Endodermal cell (in vitro differentiated cells): ENCODE measurements at places on chromosomes 7 and 10. TPM values are rescaled to one million over a fixed set of nuclear protein-coding genes. Genes with fewer than 3 reads are reported as not detected.

GRCh38 chr7:153948060-153948459 lies 104.1 kb upstream of the DPP6 start:
- DNase-seq, result no peak

DNA sequence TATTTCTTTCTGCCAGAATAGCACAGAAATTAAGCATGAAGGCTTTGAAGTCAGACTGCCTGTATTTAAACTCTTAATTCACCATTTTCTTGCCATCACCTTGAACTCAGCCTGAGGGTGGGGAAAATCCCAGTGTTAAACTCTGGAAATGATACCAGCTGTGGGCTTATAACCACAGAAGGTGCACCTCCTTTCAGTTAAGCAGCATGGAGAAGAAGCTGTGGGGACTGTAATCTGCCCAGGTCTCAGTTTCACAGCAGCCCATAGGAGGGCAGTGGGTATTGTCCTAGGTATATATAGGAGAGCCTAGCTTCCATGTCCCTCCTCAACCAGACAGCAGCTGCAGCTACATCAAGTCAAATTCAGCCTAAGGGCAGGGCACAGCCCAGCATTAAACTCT lies 241.6 kb downstream of the HPSE2 start:
- DNase-seq, result no peak

DNA sequence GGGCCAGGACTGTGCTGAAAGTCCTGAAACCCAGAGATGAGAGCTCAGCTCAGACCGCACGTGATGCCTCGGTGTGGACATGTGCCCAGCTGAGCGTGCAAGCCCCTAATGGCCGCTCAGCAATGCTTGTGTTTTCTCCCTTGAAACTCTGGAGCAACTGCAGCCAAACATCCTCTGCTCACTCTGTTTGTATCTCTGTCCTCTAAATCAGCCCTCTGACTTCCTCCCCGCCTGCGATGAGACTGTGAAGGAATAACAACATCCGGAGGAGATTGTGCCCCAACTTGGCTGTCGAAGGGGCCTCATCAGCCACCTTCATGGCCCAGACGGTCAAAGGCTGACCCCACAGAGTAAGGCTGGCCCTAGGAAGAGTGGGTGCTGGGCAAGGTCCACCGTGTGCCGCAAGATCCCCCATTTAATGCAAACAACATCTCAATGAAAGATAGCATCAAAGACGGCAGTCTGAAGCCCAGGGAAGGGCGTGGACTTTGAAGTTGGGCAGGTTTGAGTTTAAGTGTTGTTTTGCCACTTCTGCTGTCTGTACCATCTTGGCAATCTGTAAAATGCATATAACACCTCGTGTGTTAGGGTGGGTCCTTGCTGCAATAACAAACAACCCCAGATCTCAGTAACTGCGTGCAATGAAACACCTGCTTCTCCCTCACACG lies 39.9 kb downstream of the CALML3 start:
- DNase-seq, result peak; percentile 29

DNA sequence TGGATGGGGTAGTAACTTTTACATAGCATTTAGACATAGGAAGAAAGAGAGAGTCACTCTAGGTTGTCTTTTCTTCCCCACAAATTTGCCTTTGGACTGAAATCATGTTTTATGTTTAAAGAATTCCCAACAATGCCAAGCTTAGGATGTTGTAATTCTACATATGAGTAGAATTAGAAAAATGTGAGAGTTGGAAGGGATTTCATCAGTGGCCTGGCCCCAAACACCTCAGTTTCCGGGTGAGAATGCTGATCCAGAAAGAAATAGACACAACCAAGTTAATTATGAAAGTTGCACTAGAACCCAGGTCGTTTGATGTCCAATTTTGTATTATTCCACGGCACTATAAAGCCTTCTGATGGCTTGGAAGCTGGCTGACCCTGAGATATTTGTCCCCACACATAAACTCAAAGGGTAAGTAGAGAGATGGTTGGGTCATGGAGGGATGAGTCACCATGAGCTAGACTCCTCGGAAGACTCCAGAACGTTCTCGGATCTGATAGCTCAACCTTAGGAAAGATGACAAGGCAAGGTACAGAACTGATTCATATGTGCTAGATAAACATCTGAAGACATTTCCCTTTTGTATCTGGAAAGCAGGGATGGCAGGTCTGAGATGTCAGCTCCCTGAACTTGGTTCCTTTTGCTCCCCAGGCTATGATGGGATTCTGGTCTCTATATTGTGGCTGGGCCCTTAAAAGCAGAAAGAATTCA lies 48.8 kb upstream of the SLC35B4 start:
- DNase-seq, result no peak

ZNF248 gene
- 15.7 to 19.6 TPM (median 17.8 TPM) in 3 replicates for total RNA-seq

DNA sequence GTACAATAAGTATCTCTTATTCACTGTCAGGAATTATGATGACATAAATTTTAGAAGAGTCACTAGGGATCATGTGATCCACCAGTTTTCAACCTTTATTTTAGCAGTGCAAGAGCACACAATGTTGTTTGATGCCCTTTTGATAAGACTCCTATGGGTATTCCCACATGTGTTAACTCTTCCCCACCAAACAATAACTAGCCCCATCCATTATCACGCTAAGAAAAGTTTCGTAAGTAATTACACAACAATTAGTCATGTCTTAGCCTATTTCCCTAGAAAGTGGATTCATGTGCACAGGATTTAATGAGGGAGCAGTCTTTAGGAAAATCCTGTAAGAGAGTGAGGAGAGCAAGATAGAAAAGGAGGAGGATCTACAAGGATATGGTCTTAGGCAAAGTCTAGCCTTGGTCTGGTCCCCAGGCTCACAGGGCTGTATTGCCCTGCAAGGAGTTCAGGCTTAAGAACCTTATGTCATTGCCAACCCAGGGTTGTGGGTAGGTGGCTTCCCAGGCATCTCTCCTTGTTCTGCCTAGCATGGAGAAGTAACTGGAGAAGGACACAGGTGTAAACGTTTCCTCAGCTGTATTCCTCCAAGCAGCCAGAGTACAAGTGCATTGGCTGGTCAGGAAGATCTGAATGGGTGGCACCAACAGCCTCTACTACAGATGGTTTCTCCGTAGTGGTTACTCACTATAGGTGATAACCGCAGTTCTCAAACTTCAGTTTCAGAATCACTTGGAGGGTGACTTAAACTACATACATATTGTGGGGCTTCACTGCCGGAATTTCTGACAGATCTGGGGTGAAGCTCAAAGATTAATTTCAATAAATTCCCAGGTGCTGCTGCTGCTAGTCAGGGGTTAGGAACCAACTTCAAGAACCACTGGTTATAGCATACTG lies 574.5 kb downstream of the SUGCT start:
- no peak for DNase-seq

PRLHR gene
- not detected in 3 replicates for total RNA-seq

CYP3A4 gene
- not detected in 3 replicates for total RNA-seq

DNA sequence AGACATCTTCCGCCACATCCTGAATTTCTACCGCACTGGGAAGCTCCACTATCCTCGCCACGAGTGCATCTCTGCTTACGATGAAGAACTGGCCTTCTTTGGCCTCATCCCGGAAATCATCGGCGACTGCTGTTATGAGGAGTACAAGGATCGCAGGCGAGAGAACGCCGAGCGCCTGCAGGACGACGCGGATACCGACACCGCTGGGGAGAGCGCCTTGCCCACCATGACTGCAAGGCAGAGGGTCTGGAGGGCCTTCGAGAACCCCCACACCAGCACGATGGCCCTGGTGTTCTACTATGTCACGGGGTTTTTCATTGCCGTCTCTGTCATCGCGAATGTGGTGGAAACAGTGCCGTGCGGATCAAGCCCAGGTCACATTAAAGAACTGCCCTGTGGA lies 1.9 kb downstream of the KCND2 start:
- DNase-seq, result no peak

GRCh38 chr7:104604706-104605105 lies 276.3 kb downstream of the LHFPL3 start:
- DNase-seq, result no peak

GRCh38 chr10:6098156-6098555 lies 9.3 kb downstream of the RBM17 start:
- DNase-seq, result no peak

DNA sequence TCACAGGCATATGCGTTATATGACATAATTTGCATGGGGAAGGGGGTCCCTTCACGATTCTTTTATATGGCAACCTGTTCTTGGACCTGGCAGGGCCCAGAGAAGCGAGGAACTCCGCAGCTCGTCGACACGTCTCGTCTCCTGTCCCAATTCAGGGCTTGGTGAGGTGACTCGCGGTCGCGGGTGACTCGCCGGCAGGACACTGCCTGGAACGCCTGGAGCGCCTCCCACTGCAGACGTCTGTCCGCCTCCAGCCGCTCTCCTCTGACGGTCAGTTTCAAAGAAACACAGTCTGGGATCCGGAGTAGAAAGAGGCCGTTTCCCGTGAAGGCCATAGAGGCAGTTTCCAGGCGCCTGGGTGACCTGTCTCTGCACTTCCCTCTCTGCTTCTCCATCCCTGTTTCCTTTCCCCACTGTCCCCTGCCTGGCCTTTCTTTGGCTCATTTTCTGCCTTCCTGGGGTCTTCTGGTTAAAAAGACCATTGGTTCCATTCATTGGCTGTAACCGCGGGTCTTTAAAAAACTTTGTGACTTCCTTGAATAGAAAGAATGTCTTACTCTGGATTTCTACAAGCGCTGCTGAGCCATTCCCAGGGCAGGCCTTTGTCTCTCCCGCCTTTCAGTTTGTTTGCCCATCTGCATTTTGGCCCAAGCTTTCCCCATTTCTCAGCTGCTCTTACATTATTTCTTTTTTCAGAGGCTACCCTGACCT lies 1.2 kb downstream of the UPP1 start:
- peak; percentile 72 for DNase-seq

GRCh38 chr10:121690152-121690848 lies 92.1 kb upstream of the FGFR2 start:
- no peak for DNase-seq

LIPK gene
- total RNA-seq, result not detected in 3 replicates

CALN1 gene
- total RNA-seq, result 6.9 to 8.6 TPM (median 7.0 TPM) in 3 replicates

GRCh38 chr10:36542493-36542892 lies 582.9 kb upstream of the ANKRD30A start:
- no peak for DNase-seq

DNA sequence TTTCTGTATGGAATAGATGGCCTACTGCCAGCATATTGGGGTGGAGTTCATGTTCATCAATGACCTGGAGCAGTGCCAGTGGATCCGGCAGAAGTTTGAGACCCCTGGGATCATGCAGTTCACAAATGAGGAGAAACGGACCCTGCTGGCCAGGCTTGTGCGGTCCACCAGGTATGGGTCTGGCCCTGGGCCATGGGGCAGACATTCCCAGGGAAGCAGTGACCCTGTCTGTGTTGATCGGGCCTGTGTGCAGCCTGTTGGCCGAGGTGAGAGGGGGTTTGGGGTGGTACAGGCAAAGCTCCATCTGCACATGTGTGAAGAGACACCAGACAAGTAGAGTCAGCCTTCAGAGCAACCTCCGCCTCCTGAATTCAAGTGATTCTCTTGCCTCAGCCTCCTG lies 67.3 kb downstream of the OGDH start:
- DNase-seq, result no peak

DNA sequence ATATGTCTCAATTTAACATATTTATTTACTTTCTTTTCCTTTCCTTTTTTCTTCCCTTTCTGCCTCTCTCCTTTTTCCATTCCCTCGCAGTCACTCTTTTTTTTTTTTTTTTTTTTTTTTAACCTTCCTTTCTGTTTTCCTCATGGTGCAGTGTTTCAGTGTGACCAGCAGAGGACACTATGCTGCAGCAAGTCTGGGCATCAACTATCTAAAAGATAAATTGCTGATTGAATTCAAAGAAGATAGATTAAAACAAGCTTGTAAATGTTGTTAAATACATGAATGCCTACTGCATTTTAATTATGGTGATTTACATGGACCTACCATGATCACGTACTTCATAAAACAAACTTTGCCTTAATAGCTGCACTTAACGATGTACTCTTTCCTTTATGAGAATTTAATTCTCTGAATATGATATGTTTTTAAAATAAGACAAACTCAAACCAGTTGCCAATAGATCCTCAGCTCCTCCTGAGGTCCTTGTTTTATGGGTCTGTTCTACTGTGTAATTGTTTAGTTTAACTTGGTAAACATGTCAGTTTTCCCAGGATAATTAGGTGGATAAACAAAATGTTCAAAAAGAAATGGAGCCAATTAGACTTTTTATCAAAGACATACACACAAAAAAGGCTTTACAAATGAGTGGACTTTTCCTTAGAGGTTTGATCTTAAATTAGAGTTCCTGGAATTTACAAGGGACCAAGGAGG lies 101.0 kb upstream of the AGR3 start:
- DNase-seq, result no peak

PIK3AP1 gene
- 5.0 and 5.2 TPM in 2 replicates for total RNA-seq

DNA sequence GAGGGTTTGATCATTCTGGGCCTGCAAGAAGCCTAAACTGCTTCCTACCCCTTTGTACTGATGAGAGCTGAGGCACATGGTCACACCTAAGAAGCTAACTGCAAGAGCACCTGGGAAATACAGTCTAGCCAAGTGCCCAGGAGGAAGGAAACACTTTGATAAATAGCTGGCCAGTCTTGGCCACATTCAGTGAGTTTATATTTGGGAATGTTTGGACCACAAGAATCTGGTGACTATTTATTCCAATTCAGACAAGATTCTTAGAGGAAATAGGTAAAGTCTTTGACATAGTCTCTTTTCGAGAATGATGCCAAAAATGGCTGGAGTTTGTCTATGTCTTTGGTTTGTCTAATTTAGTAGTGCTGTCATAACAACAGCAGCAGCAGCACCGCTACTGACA lies 213.6 kb downstream of the KIF20B start:
- DNase-seq, result no peak

AZGP1 gene
- total RNA-seq, result not detected in 2 replicates

- DNase-seq, result no peak
Observed at GRCh38 chr7:95628831-95629439, 32.6 kb upstream of the PDK4 start.

DNA sequence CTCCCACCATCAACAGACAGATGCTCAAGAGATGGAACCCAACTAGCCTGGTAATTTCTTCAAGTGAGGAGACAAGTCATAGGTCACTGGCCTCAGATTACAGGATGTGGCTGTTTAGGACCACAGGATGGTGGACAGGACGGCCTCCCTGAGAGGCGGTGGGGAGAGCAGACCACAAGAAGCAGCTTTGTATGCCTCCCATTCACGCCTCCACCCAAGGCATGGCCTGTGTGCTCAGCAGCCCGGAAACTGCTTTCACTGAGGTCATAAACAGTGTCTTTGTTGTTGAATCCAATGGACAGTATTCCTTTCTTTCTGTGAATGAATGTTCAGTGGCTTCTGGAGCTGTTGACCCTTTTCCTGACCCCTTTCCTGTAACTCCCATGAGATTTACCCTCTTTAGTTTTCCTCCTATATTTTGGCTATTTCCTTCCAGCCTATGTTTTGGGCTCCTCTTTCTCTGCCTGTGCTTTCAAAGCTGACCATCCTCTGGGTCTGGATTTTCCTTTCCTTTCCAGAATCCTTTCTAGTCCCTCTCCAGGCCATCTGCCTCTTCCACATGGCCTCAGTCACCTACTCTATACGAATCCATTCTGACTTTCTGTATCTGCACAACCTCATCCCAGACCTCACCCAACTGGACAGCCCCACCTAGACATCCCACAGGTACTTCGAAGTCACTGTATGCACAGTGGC lies 32.4 kb upstream of the INPP5F start:
- no peak for DNase-seq

SLC13A1 gene
- total RNA-seq, result not detected in 3 replicates

- DNase-seq, result no peak
Observed at GRCh38 chr10:34618611-34619010, 196.5 kb downstream of the PARD3 start.

GRCh38 chr7:64307254-64308015 lies 6.3 kb upstream of the ZNF736 start:
- no peak for DNase-seq
